Activated CD4-positive, alpha-beta T cell treated with anti-CD3 and anti-CD28 coated beads, Interleukin-2, amount 10 ng/mL, durations not matched to agents 7 days and 5 days (primary cell): ENCODE measurements at places on chromosomes 11 and 22. TPM values are rescaled to one million over a fixed set of nuclear protein-coding genes. Genes with fewer than 3 reads are reported as not detected.

GRCh38 chr11:131408025-131408640, 37.7 kb downstream of the NTM start:
- H3K27me3 ChIP-seq, result no peaks in the 10 kb centered on the region
- no peak overlapping the region for H3K27ac ChIP-seq

The APOL6 gene
- 83.6 TPM for total RNA-seq

DNA sequence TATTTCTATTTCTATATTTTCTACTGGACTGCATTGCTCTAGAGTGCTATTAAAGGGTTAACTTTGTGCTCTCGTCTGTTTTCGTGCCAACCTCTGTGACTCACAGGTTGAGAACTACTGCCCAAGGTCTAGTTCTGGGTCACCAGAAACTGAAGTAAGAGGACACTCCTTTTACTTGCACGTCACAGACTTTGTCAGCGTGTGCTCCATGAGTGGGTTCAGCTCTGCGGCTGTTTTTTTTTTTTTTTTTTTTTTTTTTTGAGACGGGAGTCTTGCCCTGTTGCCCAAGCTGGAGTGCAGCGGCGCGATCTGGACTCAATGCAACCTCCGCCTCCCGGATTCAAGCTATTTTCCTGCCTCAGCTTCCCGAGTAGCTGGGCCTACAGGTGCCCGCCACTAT, 49.8 kb downstream of the CLMP start:
- no peaks in the 10 kb centered on the region for H3K4me1 ChIP-seq
- H3K36me3 ChIP-seq, result no peaks in the 10 kb centered on the region

The ZNF202 gene
- total RNA-seq, result 13.7 TPM

The USP2 gene
- total RNA-seq, result 0.22 TPM

- H3K4me3 ChIP-seq, result no peak overlapping the region
Measured at GRCh38 chr11:128714881-128715280, 21.0 kb downstream of the FLI1 start.
